ENCODE measurements at places on chromosomes 4 and X. TPM values are rescaled to one million over a fixed set of nuclear protein-coding genes. Genes with fewer than 3 reads are reported as not detected.

- no peak for DNase-seq
Measured at GRCh38 chr4:57043347-57044251, 64.9 kb downstream of the POLR2B start.

- no peak for DNase-seq
Measured at GRCh38 chrX:25049357-25049756, 33.6 kb upstream of the ARX start.

GRCh38 chr4:113572620-113573019, 188.9 kb downstream of the CAMK2D start:
- DNase-seq: no peak

- no peak for DNase-seq
Measured at GRCh38 chr4:28565396-28565795, 1704.8 kb downstream of the STIM2 start.

GRCh38 chr4:158161551-158162354, 11.1 kb downstream of the GASK1B start:
- DNase-seq: no peak

Gene KIF4A
- total RNA-seq: 0.35 TPM

Gene VSIG1
- 1.4 TPM for total RNA-seq

Gene GDPD2
- 7.0 TPM for total RNA-seq

Gene TMEM131L
- 17.0 TPM for total RNA-seq

Gene CT45A2
- not detected for total RNA-seq
